ENCODE measurements at places on chromosomes 2 and 18. TPM values are rescaled to one million over a fixed set of nuclear protein-coding genes. Genes with fewer than 3 reads are reported as not detected.
A peak's percentile ranks its signal among the peaks of the same experiment; 100 is the strongest.

DNA sequence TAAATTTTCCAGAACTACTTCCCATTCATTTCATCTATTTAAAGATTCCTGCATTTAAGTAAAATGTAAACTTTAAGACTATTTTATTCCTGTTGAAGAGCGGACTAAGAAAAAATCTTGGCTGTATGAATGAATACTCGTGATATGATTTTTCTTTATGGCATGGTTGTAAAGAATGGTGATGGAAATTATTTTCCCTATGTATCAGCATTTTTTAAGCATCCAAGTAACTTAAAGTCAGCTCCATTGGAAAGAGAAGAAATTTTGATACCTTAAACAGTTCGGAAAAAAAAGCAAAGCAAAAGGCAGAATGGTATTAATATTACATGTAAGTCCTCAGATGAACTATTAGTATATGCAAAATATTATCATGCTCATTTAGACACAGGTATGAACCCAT is 58.9 kb downstream of the VWC2L start:
- DNase-seq, result no peak

GRCh38 chr2:6392966-6393365 is 472.7 kb downstream of the CMPK2 start:
- no peak for DNase-seq

DNA sequence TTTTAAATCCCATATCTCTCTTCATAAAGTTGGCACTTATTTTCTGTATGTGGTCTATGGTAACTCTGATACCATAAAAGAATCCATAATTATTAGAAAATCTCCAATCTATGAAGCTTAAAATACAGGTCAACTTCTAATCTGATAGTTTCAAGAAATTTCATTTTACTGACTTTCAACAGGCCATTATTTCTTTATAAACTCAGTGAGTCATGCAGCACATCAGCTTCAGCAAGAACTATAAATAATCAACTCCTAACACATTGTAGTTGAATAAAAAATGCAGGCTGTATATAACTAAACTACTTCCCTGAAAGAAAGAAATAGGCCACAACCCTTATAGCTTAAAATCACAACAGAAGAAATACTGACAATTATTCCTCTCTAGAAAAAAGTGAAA is 204.3 kb upstream of the CCDC150 start:
- no peak for DNase-seq

GRCh38 chr2:1771626-1772280 is 27.4 kb upstream of the PXDN start:
- DNase-seq, result no peak

DNA sequence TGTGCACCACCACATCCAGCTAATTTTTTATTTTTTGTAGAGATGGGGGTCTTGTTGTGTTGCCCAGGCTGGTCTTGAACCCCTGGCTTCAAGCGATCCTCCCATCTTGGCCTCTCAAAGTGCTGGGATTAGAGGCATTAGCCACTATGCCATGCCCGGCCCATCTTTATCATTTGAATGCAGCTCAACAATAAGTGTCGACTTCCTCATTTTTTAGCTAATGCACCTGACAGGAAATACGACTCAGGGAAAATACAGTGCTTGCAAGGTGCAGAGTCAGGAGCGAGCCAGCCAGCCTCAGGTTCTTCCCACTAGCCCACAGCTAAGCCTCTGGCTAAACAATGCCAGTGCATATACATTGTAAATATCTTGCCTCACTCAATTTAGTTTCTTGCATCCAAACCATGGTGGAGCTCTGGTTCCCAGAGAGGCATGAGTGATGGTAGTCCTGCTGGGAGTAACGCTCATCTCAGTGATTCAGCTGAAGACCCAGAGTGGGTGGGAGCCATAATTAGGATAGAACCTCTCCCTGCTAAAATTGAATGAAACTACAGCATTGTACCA is 135.0 kb downstream of the TGIF1 start:
- no peak for DNase-seq

- DNase-seq, result peak; percentile 55
Measured at GRCh38 chr18:63220903-63221302, 98.7 kb downstream of the BCL2 start.

- DNase-seq, result no peak
Measured at GRCh38 chr2:238634701-238635357, 208.1 kb downstream of the ASB1 start.

C2orf92 gene
- total RNA-seq, result 6.9 TPM

ACADL gene
- not detected for total RNA-seq

GRCh38 chr18:50143886-50144285 is 51.1 kb downstream of the MYO5B start:
- DNase-seq, result no peak

DNA sequence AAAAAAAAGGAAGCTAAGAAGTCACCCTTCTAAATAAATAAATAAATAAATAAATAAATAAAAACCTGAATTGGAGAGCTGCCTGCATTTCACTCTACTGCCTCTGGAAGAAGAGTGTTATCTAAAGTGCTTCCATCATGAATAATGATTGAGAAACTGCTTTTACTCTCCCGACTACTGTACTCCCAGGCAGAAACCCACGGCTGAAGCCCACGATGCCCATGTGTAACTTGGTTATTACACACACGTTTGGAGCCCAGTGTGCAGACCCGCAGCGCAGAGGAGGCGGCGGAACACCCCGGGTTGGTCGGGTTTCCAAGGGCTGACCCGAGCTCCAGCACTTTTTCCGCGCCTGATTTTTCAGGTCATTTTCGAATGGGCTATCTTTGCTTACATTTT is 697 bp upstream of the SPATS2L start:
- peak; percentile 40 for DNase-seq

UGT1A10 gene
- total RNA-seq, result not detected

DHRS9 gene
- 0.34 TPM for total RNA-seq

LRRTM1 gene
- not detected for total RNA-seq

CPS1 gene
- 1.1 TPM for total RNA-seq

FIGN gene
- not detected for total RNA-seq

GRCh38 chr2:1854729-1855547 is 110.6 kb upstream of the PXDN start:
- no peak for DNase-seq

GRCh38 chr2:240889601-240890560 is 6.1 kb downstream of the MAB21L4 start:
- DNase-seq, result no peak

DNA sequence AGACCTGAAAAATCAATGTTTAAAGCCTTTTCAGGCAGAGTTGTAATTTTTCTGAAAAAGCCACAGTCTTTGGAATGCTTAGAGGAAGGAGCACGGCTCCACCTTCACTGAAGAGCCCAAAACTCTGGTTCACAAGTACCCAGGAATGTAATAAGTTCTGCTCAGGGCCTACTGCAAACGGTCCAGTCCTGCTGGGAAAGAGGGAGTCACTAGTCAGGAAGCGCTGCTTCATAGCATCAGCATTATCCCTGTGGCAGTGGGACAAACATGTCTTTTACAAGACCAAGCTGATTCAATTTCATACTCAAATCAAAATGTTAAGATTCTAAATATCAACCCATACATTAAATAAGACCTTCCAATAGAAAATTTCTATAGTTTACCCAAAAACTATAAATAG is 152.9 kb upstream of the PGAP1 start:
- no peak for DNase-seq

KIF5C gene
- 13.3 TPM for total RNA-seq

TRIM43 gene
- not detected for total RNA-seq

TOGARAM2 gene
- total RNA-seq, result 5.2 TPM

DNA sequence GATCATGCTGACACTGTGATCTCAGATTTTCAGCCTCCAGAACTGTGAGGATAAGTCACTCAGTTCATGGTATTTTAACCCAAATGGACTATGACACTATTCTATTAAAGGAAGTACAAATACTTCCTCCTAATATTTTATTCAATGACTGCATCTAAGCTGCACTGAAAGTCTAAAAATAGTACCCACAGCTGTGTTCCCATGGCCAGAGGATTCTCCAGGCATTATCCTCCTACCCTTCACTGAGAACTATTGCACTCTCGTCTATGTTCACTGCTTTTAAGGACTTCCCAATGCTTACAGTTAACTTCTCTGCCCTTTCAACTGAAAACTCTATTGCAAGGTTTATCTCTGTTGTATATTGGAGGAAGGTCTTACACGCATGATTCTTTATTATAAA is 15.2 kb downstream of the LRATD1 start:
- DNase-seq, result no peak
